ENCODE measurements at places on chromosomes 12 and 14.
A peak's percentile ranks its signal among the peaks of the same experiment; 100 is the strongest.

DNA sequence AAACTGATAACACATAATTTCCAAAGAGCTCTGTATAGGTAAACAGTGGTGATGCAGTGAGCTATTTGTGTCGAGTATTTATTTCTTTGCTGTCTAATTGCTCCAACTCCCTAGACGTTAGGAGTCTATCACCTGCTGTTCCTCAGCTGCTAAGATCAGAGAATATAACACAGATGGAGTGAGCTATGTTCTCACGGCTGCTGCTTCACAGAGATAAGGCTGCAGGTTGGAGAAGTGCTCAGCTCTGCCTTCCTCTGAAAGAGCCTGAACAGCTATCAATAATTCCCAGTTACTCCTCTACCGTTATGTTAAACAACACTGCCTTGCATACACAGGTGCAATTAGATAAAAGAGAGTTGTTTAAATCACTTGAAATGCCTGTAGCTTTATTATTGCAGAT is 103.2 kb upstream of the MDGA2 start:
- no peak overlapping the region for H3K4me3 ChIP-seq
- no peaks in the 10 kb centered on the region for H3K27me3 ChIP-seq
- no peak for DNase-seq

DNA sequence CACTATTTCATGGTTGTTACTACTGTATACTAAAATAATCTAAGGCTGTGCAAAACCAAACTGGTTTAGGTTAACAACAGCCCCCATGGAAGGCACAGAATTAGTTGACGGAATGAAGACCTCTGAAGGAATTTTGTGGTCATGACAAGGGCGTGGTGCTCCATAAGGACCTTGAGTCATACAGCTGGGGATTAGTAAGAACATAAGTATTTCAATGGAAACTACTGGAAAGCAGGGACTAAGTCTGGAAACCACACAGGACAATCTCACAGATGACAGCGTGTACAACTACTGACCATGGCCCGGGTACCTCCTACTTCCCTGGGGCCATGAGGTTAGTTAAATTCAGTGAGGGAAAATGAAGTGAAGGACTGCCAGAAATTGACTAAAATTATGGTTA is 98.5 kb upstream of the PLEKHA5 start:
- no peaks in the 10 kb centered on the region for H3K4me1 ChIP-seq
- H3K36me3 ChIP-seq, result no peaks in the 10 kb centered on the region
- no peak overlapping the region for H3K27ac ChIP-seq
- H3K27me3 ChIP-seq, result peaks cover 7% of the 10 kb centered on the region

DNA sequence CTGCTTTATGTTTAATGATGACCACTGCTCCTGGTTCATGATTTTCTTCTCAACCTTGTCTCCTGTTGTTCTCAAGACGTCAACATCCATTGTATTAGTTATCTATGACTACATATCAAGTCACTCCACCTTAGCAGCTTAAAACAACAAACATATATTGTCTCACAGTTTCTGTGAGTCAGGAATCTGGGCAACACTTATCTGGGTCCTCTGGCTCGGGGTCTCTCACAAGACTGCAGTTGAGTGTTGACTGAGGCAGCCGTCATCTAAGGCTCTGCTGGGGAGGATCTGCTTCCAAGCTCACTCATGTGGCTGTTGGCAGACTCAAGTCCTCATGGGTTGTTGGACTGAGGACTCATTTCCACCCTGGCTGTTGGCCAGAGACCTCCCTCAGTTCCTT is 27.3 kb upstream of the FRS2 start:
- H3K4me1 ChIP-seq, result no peaks in the 10 kb centered on the region
- H3K36me3 ChIP-seq, result no peaks in the 10 kb centered on the region
- DNase-seq, result no peak

DNA sequence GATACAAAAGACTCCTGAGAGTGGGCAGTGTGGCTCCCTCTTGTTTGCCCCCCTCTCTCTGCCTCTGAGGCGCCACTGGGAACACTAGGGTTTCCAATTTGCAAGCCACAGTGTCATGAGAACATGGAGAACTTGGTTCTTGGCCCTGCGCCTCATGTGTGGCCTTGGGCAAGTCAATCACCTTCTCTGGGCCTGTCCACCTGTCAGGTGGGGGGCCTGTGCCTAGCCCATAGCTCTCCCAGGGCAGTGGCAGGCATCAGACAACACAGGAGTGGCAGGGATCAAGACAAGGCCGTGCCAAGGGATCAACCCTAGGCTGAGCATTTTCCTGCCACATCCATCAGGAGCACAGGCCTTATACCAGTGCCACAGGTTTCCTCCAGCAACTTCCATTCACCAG is 185.3 kb downstream of the CALM1 start:
- H3K4me1 ChIP-seq, result peaks cover 2% of the 10 kb centered on the region
- H3K4me3 ChIP-seq, result no peak overlapping the region
- no peaks in the 10 kb centered on the region for H3K36me3 ChIP-seq
- no peaks in the 10 kb centered on the region for H3K27me3 ChIP-seq
- no peak overlapping the region for H3K27ac ChIP-seq

DNA sequence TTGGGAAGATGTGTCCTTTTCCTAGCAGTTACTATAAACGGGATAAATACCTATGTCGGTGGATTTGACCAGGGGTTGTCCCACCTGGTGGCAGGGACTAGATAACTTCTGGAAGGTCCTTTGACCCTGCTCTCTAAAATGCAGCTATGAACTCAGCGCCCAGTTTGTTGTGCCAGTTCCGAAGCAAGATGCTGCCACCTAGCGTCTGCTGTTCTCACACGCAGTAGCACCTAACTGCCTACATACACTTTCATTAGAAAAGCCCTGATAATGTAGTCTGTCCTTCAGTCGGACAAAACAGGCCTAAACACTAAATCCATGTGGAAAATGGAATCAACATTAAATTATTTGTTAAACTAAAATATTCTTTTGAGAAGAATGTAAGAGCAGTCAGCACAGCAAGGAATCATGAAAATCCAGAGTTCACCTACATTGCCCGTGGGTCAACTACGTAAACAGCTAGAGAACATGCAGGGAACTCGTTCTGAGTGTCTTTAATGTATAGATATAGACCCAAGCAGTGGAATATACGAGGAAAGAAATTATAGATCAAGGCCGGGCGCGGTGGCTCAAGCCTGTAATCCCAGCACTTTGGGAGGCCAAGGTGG is 51.1 kb upstream of the CRACR2A start:
- no peak overlapping the region for H3K4me3 ChIP-seq
- H3K27me3 ChIP-seq, result no peaks in the 10 kb centered on the region
- H3K4me1 ChIP-seq, result no peaks in the 10 kb centered on the region
- H3K36me3 ChIP-seq, result no peaks in the 10 kb centered on the region
- peak; percentile 49 for DNase-seq

GRCh38 chr12:90404071-90404470 is 550.9 kb downstream of the CCER1 start:
- peaks cover 8% of the 10 kb centered on the region for H3K27me3 ChIP-seq
- no peak for DNase-seq
- no peak overlapping the region for H3K27ac ChIP-seq
- H3K4me1 ChIP-seq, result no peaks in the 10 kb centered on the region
- H3K4me3 ChIP-seq, result no peak overlapping the region

DNA sequence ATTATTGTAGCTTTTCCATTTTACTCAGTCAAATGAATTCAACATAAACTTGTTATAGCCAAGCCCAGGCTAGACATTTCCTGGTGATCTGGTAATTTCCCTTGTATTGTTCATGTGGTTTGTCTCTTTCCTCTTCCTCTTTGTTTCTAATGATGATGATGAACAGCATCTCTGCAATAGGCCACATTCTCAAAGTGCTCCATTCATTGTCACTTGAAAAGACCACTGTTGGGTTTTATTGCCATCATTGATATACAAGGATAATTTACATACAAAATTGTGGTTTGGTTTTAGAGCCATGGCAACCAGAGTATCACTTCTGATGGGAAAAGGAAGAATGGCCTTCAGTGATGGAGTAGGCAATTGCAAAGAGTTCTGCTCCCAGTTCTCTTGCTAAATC is 379.3 kb downstream of the RGS6 start:
- no peaks in the 10 kb centered on the region for H3K36me3 ChIP-seq
- H3K4me1 ChIP-seq, result no peaks in the 10 kb centered on the region
- peaks cover 60% of the 10 kb centered on the region for H3K27me3 ChIP-seq
- DNase-seq, result no peak
- H3K4me3 ChIP-seq, result no peak overlapping the region
- H3K27ac ChIP-seq, result no peak overlapping the region

DNA sequence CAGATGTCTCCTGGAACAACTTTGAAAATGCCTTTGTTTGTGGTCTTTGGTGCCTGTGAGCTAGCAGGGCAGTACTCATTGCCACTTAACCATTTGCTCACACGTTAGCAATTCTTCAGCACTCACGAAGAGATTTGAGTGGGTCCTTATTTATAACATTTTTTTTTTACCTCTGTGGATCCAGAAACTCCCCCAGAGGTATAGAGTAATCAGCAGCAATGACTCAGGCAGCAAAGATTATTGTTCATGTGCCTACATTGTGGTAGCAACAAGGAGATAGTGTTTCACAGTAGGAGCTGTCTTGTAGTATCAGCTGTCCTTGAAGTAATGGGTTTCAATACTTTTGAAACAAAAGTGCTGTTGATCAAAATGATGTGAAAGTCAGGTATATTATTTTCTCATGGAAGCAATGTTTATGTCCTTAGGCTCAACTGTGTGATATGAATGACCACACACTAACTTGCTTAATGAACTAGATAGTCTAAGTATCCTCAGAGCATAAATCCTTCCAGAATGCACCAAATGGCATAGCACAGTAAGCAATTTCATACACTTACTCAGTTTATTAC is 304.1 kb downstream of the EGLN3 start:
- H3K27me3 ChIP-seq, result peaks cover 14% of the 10 kb centered on the region
- no peak for DNase-seq
- H3K4me3 ChIP-seq, result no peak overlapping the region
- H3K27ac ChIP-seq, result no peak overlapping the region

- no peak for DNase-seq
- H3K27ac ChIP-seq, result no peak overlapping the region
- peaks cover 41% of the 10 kb centered on the region for H3K27me3 ChIP-seq
- no peak overlapping the region for H3K4me3 ChIP-seq
These were observed 249.0 kb downstream of the AACS start for GRCh38 chr12:125314051-125314755.

GRCh38 chr12:1972856-1973317 is 31.4 kb downstream of the DCP1B start:
- no peak overlapping the region for H3K27ac ChIP-seq
- no peaks in the 10 kb centered on the region for H3K36me3 ChIP-seq
- DNase-seq, result no peak

GRCh38 chr14:21191809-21192446 is 36.1 kb upstream of the OR5AU1 start:
- peaks cover 5% of the 10 kb centered on the region for H3K4me1 ChIP-seq
- H3K27ac ChIP-seq, result peak overlapping the region; percentile 59
- no peaks in the 10 kb centered on the region for H3K36me3 ChIP-seq
- no peaks in the 10 kb centered on the region for H3K27me3 ChIP-seq
- H3K4me3 ChIP-seq, result peak overlapping the region; percentile 79
- peak; percentile 54 for DNase-seq

DNA sequence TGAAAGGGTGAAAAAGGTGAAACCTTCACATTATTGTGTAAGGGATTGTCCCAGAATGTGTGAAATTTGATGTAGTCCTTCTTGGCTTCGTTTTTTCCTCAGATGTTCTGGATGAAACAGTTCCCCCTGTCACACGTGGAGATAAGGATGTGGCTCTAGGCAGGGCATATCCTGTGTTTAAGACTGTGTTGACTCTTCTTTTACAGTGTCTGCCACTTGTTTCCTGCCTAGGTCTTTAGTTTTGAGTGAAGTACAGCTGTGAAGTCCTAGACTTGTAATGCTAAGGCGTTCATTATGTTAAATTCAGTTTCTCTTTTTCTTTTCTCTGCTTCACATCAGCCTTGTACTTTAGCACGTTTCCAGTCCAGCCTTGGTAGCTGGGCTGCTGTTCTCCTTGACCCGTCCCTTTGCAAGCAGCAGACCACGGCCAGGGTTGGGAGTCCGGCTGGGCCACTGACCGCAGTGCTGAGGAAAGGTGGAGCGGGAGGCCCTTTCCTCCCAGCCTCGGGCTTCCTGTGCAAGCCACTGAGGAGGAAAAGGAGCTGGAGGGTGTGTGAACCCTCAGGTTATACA is 59.1 kb downstream of the RASSF3 start:
- H3K27ac ChIP-seq, result peak overlapping the region; percentile 100
- peaks cover 75% of the 10 kb centered on the region for H3K4me1 ChIP-seq
- DNase-seq, result peak; percentile 29
- H3K36me3 ChIP-seq, result peaks cover 3% of the 10 kb centered on the region
- peak overlapping the region; percentile 93 for H3K4me3 ChIP-seq

GRCh38 chr14:51908086-51908485 is 47.7 kb downstream of the GNG2 start:
- no peak overlapping the region for H3K27ac ChIP-seq
- no peaks in the 10 kb centered on the region for H3K36me3 ChIP-seq
- peaks cover 37% of the 10 kb centered on the region for H3K4me1 ChIP-seq
- DNase-seq, result no peak
- H3K4me3 ChIP-seq, result no peak overlapping the region

- H3K27ac ChIP-seq, result peak overlapping the region; percentile 73
- DNase-seq, result no peak
These were observed 17.2 kb upstream of the CACNA1C start for GRCh38 chr12:2035431-2036055.

DNA sequence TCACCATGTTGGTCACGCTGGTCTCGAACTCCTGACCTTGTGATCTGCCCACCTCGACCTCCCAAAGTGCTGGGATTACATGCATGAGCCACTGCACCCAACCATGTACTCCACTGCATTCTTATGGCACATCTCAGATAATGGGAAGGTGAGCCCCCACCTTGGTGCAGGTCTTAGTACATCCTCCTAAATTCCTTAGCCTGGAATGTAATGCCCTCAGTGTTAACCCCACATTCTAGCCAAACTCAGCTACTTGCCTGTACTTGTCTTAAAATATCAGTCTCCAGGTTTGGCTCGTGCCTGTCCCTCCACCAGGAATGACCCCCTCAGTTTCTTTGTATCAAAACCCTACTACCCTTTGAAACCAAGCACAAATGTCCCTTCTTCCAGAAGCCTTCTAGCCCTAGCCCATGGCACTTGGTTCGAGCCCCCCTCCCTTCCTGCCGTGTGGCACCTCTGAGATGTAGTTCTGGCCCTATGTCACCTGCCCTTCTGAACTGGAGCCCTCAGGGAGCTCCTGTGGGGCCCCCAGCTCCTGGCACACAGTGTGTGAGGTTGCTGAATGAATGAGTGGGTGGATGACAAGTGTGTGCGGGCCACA is 8.4 kb downstream of the KCNH3 start:
- H3K4me3 ChIP-seq, result no peak overlapping the region
- DNase-seq, result no peak
- H3K4me1 ChIP-seq, result peaks cover 20% of the 10 kb centered on the region
- no peaks in the 10 kb centered on the region for H3K36me3 ChIP-seq
- H3K27me3 ChIP-seq, result peaks cover 17% of the 10 kb centered on the region

DNA sequence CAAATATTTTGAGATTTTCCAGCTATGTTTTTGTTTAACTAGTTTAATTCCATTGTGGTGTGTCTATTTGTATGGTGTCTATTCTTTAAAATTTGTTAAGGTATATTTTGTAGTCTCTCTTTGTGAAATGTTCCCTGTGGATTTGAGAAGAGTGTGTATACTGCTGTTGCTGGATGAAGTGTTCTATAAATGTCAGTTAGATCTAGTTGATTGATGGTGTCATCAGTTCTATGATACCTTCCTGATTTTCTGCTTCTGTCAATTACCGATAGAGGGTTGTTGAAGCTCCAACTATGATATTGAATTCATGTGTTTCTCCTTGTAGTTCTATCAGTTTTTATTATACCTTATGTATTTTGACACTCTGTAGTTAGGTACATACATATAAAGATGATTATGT is 53.1 kb downstream of the FUT8 start:
- H3K36me3 ChIP-seq, result peaks cover 17% of the 10 kb centered on the region
- H3K4me3 ChIP-seq, result no peak overlapping the region
- DNase-seq, result no peak
- H3K4me1 ChIP-seq, result peaks cover 41% of the 10 kb centered on the region

GRCh38 chr14:90649083-90649482 is 167.1 kb downstream of the TTC7B start:
- no peak overlapping the region for H3K4me3 ChIP-seq
- no peaks in the 10 kb centered on the region for H3K27me3 ChIP-seq
- H3K27ac ChIP-seq, result no peak overlapping the region
- H3K4me1 ChIP-seq, result no peaks in the 10 kb centered on the region
- no peak for DNase-seq
